ENCODE measurements at places on chromosomes 12 and 14.

GRCh38 chr12:111155521-111155920 lies 213.4 kb downstream of the PHETA1 start:
- no peak for DNase-seq

- no peak for DNase-seq
These were observed 335.7 kb downstream of the BMP4 start for GRCh38 chr14:53620890-53621289.

DNA sequence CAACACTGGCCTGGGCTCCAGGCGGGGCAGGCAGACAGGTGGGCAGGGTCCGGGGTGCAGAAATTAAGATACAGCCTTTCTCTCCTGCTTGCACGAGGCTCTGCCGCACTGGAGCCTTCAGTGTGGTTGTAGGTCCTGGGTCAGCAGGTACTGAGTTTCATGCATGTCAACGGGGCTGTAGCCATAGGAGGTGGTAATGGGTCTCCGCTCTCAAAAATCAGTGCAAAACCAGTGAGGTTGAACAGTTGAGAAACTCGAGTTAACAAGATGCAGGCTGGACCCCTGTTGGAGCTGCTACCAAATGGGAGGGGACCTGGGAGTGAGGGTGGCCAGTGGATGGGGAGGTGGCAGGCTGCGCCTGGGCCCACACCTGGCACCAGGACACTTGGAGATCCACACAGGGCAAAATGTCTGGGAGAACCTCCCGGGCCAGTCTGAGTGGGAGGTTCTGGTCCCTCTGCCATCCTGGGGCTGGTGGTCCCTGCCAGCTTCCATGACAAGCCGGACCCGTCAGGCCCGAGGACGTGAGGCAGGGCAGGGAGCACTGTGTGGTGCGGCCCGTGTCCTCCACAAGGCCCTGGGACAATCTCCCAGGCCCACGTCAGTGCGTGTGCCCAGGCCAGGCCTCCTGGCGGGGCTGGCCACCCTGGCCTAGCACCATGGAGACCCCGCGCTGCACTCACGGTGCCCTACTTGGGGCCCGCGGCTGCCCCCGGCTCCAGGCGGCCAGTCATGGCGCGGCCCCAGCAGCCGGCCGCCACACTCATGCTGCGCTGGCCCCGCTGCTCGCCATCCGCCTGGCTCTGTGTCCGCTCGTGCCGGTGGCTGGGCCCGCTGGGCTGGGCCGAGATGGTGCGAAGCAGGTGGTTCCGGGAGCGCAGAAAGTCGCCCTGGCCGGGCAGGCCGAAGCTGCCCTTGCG lies 5.1 kb downstream of the ARL6IP4 start:
- no peak for DNase-seq

DNA sequence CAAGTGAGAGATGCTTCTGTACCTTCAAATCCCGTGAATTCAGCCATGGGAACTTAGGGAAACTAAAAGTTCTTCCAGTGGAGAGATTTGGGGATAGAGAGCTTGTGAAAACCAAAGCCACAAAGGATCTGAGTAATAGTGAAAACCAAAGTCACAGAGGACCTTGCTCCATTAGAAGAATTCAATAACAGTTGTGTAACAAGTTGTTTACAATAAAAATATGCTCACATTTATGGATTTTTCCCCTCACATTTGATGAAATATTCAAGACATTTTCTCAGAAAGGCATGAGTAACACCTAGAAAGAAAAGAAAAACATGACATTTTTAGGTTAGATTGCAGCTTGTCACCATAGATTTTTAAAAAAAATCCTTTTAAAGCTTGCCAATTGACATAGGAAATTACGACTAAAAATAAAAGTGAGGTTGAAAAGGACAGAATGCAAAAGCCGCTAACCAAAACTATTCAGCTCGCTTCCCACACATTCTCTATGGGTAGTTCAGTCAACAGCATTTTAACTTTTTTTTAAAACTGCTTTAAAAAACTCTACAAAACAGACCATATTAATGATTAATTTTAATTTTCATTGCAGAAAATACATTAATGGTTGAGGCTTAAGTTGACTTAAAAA lies 113.2 kb downstream of the CAND1 start:
- DNase-seq, result no peak

DNA sequence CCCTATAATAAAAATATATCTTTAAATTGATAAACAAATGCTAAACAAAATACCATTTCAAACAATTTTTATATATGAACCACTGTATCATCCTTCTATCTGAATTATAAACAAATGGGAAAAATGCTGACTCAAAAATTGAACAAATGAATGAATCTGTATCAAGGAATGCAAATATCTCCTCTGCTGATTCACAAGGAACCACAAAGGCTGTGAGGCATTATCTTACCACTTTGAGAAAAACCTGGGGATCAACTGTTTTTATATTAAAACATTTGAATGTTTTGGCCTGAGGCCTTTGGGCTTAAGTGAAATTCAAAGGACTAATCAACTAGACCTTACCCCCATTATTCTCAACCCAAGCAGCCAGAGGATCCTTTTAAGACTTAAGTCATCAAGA lies 86.3 kb downstream of the EML5 start:
- DNase-seq, result no peak
